ENCODE measurements at places on chromosomes 4 and X.

- DNase-seq = no peak
These were observed 293.9 kb downstream of the PDGFC start for GRCh38 chr4:156677656-156678055.

DNA sequence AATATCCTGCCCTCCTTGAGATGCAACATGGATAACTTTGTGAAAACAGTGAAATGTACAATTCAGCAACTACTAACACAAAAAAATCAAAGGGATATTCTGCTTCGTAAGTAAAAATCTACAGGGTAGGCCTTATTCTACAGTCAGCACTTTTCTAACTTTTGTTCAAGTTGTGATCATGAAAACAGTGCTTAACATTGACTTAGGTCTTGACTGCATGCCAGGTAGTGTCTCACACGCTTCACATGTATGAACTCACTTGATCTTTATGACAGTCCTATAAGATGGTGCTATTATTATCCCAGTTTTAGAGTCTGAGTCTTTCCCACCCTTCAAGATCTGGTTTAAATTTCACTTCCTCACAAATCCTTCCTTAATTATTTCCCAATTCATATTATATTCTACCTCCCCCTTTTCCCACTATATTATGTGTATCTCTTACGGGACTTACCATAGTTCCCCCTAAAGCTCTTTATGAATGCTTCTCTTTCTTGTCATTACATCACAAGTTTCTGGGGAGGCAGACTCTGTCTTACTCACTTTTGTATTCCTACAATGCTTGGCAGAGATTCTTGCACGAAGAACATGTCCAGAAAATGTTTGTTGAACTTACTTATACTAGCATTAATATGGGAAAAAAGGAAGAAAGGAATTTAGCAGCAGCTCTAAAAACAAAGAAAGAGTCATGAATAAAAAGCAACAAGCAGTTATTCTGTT is 179.8 kb downstream of the SCFD2 start:
- DNase-seq = no peak

DNA sequence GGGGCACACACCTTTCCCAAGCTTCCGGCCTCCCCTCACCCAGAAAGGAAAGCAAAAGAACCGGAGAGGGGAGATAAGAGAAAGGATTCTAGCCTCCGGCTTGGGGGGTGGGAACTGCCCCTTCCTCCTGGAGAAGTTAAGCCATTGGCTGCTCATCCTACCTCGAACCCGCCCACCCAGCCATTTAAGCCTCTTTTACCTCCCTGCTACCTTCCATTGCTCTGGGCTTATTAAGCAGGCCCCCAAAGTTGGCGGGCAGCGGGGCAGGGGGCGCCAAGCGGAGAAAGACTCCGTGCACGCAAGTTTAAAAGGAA is 2.3 kb downstream of the MAML3 start:
- peak; percentile 95 for DNase-seq

DNA sequence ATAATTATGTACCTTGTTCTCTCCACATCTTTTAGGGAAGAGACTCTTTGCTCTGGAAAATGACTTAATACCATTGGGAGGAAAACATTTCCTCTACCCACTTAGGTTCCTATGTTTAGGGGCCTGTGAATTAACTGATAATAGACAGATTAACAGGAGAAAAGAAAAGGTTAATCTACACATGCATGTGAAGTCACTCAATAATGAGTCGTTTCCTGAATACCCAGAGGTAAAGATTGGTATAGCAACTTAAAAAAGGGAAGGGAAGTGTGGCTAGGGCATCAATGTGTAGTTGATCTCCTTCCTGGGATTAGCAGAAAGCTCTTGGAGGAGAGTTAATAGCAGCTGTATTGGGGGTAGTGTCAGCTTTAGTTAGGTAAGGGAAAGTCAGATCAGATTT is 419.5 kb upstream of the ATOH1 start:
- peak; percentile 22 for DNase-seq

DNA sequence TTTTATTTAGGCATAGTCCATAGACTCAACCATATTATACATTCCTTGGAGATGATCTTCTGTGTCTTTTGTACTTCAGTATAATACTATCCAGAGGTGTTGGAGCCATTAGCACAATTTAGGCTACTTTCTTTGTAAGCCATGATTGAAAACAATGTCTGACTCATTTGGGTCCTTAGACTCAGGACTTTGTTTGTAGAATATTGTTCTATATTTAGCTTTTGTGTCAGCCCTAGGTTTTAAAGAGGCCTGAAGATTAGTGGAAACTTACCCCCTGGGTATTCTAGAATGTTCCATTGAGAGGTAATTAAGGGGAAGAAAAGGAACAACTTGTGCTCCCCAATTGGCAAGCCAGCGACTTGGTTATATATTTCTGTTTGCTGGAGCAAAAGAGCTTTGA is 145.2 kb upstream of the SCML1 start:
- no peak for DNase-seq

DNA sequence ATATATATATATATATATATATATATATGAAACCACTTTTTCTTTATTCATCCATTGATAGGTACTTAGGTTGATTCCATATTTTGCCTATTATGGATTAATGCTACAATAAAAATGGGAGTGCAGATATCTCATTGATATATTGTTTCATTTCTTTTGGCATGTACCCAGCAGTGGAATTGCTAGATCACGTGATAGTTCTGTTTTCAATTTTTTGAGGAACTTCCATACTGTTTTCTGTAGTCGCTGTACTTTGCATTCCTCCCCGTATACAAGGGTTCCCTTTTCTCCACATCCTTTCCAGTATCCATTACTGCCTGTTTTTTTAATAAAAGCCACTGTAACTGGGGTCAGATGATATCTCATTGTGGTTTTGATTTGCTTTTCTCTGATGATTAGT is 124.6 kb downstream of the GABRB1 start:
- no peak for DNase-seq

DNA sequence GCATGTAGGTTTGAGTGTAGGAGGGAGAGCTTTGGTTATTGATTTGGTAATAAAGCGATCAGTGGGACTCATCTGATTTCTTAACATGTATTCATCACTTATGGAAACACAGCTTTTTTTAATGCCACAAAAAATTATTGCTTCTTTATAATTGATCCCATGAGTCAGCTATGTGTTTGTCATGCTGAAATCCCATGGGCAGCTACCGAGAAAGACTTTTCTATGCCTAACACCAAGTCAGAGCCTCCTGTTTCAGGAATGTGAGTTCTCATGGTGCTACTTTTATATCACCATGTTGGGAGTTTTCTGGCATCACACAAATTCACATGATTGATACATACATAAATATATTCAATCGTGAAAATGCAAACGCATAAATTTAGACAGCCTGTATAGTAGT is 165.7 kb downstream of the RAPGEF2 start:
- no peak for DNase-seq

GRCh38 chrX:24526616-24527015 is 61.5 kb downstream of the PDK3 start:
- peak; percentile 49 for DNase-seq

DNA sequence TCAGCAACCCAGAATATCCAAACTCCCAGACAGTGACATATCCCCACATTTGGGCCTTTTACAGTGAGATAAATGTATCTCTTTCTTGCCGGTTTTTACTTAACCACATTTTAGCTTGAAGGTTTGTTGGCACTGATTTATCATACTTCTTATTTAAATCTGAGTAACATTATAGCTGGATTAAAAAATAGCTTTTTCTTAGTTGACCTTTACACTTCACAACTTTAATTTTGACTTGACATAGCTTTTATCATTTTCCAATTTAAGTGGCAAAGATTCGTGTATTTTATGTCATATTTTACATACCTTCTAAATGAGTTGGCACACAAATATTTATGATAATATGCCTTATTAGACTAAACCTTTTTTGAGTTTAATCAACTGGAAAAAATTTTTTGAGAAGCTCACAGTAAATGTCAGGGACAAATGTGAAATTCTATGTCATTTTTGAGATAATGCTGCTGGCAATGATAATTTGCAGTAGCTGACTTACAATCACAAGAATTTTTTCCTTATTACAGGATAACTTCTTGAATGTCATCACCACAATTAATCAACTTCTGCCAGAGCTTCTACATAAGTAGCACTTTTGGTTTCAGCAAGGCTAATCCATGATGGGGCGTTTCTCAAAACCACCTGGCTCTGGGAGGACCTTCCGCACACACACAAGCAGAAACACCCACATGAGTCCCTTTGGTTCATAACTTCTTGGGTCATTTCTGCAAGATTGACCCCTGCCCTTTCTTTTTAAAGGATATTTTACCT is 80.3 kb downstream of the SYTL5 start:
- DNase-seq = no peak

DNA sequence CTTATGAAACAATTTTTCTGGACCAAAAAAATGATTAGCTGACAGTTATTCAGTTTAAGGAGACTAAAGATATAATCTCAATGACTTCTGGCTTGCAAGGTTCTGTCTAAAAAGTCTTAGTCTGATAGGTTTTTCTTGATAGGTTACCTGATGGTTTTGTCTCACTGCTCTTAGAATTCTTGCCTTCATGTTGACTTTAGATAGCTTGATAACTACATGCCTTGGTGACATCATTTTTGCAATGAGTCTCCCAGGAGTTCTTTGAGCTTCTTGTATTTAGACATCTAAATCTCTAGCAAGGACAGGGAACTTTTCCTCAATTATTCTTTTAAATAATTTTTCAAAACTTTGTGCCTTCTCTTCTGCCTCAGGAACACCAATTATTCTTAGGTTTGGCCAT is 1965.3 kb downstream of the ARAP2 start:
- DNase-seq = no peak

GRCh38 chrX:118990512-118991227 is 16.3 kb downstream of the LONRF3 start:
- no peak for DNase-seq

- no peak for DNase-seq
These were observed 27.3 kb downstream of the C4orf46 start for GRCh38 chr4:158644356-158644755.

DNA sequence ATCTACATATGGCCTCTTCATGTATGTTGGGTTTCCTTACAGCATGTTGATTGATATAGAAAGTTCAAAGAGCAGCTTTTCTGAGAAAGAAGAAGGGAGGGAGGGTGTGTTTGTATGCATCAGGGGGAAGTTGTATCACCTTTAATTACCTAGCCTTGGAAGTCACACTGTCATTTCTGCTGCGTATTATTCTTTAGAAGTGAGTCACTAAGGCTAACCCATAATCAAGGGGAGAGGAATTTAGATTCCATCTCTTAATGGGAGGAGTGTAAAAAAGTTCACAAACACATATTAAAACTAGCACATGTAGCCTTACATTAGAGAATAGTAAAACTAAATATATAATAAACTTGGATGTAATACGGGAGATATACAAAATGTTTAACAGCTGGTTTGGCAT is 86.5 kb upstream of the CBLL2 start:
- DNase-seq = no peak

DNA sequence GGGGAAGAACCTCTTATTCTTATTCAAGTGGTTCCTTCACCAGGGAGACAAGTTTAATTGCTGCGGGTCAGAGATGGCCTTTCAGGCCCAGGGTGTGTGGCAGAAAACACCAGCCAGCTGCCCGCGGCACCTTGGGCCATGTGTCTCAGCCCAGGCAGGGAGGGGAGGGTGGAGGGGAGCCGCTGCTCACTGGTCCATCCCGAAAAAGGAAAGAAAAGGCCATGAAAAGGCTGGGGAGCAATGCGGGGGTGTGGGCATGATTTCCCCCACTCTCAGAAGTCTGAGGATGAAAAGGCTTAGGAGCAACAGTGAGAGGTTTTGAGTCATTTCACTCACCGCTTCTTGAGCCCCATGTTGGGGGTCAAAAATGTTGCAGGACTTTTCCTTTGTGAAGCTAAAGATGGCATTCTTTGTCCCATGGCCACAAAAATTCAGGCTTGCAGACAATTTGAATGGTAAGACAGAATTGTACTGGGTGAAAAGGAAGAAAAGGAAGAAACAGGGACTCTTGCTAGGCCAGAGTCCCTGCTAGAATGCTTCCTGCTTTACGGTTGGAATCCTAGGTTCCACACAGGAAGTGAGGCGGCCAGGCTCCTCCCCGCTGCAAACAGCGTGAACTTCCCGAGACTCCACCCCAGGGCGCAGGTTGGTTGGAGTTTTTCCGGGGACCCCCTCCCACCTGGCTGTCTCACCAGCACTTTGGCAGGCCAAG is 17.4 kb upstream of the FAM47E start:
- peak; percentile 24 for DNase-seq

GRCh38 chr4:185396724-185397385 is at the start of gene ANKRD37:
TSS of gene ANKRD37 (plus strand) at chr4:185396841. CDS start at chr4:185396924, 83 bp downstream.
- DNase-seq = no peak

DNA sequence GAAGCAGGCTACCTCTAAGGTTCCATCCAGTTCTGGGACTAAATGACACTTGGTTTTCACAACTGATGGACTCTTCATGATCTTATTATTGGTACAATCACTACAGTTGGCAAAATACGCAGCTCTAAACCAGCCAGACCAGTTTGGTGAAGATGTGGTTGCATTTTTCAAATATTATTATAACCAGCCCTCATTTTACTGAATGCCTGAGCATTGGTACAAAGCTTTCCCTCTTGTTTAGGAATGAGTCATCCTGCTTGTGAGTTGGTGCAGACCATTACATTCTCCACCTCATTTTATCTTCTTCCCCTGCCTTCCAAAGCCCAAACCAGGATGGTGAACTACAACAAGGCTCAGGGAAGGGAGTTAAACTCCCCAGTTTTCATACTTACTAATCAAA is 223.1 kb downstream of the KDR start:
- DNase-seq = no peak
